GM12878 (cell line): ENCODE measurements at places on chromosomes 6 and 20. TPM values are rescaled to one million over a fixed set of nuclear protein-coding genes. Genes with fewer than 3 reads are reported as not detected.
A peak's percentile ranks its signal among the peaks of the same experiment; 100 is the strongest.

The SLC32A1 gene
- not detected in 2 replicates for polyA plus RNA-seq

DNA sequence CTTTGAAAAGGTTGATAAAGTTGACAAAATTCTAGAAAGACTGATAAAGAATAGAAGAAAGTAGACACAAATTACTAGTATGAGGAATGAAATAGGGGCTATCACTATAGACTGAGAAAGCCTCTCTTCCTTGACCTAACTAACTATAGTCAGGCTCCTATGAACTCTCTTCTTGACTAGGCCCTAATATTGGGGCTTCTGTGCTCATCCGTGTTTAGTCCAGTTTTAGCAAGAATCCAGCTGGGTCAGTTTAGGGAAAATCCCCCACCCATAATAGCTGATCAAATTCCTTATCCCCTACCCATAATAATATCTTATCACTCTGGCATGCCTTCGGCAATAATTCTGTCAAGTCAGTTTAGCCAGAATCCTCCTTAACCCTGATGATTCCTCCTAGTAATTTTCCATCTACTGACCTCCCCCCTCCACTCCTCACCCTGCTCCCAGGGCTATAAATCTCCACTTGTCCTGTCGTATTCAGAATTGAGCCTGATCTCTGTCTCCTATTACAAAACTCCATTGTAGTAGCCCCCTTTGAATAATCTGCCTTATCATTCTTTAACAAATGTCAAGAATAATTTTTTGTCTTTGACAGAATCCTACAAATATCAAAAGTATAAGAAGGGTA, 138.1 kb downstream of the TFAP2A start:
- no peak for DNase-seq

DNA sequence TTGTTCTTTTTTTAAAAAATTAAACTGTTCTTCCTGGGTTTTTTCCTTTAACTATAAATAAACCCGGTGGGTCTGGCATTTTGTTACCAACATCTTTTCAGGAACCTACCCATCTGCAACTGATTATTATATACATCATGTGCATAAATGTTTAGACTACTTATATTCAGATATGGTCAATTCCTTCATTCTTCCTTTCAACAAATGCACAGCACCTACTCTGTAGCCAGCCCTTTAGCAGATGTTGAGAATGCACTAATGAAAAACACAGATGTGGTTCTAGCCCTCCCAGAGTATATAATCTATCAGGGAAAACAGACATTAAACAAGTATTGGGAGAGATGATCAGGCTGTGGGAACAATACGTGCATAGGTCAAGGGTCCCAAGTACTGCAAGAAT, 237.1 kb downstream of the UST start:
- no peak for DNase-seq

The SCRT2 gene
- not detected in 2 replicates for polyA plus RNA-seq

- no peak for DNase-seq
Measured at GRCh38 chr6:69795469-69796072, 1.2 kb downstream of the LMBRD1 start.

The PSMF1 gene
- polyA plus RNA-seq: 173 and 177 TPM in 2 replicates

The PACRG gene
- polyA plus RNA-seq: not detected in 2 replicates

GRCh38 chr20:58256307-58256706, 27.9 kb upstream of the ANKRD60 start:
- DNase-seq: no peak

DNA sequence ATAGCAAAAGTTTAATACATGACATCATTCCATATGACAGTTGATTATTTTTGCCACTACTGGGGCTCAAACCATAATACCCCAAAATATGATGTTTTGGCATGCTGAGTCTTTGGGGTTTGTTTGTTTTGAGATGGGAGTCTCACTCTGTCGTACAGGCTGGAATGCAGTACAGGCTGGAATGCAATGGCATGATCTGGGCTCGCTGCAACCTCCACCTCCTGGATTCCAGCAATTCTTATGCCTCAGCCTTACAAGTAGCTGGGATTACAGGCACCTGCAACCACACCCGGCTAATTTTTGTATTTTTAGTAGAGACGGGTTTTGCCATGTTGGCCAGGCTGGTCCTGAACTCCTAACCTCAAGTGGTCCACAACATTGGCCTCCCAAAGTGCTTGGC, 1.3 kb upstream of the MRS2 start:
- no peak for DNase-seq

The ABHD16B gene
- polyA plus RNA-seq: 0.13 and 0.31 TPM in 2 replicates

The GJA1 gene
- polyA plus RNA-seq: 0.06 and 0.11 TPM in 2 replicates

The C4B gene
- 0.86 and 1.2 TPM in 2 replicates for polyA plus RNA-seq

GRCh38 chr20:60977901-60978300, 274.2 kb upstream of the CDH4 start:
- DNase-seq: no peak

DNA sequence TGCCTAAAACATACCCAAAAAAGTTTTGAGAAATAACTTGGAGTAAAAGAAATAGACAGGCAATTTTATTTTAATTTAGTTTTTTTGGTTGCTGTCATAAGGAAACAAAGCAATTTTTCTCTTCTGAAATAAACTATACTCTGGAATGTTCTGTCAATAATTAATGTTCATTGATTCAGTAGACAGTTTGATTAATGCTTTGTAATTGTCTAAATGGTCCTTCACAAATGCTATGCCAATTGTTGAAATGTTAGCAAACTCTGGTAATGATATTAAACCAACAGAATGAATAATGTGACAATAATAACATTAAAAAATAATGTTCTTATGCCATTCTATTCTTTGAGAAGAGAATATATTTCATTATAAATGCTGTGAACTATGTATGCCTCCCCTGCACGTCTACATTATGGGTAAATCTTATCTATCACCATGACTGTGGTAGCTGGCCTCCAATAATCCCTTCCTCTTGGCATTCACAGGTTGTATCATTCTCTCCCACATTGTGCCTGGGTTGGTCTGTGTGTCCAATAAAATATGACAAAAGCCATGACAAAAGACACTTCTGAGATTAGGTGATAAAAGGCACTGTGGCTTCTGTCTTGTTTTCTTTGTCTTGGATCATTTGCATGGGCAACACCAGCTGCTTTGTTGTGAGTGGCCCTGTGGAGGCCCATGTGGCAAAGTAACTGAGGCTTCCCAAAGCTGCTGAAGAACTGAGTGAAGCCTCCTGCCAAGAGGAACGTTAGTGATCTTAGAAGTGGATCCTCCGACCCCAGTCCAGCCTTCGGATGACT, 25.1 kb downstream of the IL20RA start:
- DNase-seq: no peak

- DNase-seq: no peak
Measured at GRCh38 chr6:138912308-138912707, 75.7 kb downstream of the REPS1 start.

DNA sequence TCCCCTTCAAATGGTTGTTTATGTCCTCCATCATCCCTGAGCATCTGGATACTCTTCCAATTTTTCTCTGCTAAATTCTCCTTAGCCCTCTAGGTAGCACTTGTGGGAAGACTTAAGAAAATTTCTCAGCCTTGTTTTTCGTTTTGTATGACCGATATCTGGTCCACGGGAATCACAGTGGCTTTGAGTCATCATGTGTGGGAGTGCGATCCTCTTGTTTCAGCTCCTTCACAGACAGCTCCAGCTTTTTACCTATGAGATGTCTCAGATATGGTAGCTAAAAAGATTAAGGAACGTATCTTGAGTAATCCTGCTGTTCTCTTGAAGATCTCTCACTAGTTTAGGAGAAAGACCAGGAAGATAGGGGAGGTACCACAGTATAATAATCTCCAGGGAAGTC, 196.1 kb downstream of the GRM1 start:
- DNase-seq: no peak

GRCh38 chr6:145727817-145728388, 7.4 kb downstream of the EPM2A start:
- no peak for DNase-seq

DNA sequence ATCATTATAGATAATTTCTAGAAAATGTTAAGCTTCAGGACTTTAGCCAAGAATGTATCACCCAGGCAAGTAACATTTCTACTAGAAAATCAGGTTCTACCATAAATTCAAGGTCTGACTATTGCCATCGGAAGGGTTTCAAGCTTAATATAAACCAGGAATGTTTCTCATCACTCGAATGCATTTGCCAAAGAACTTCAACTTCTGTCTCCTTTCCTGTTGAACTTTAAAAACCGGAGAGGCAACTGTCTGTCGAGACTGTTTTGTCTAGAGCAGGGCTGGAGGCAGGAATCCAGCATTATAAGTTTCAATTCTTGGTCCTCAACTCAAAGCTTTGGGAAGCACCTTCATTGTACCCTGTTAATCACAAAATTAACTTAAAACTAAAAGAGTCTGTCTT, 264.7 kb downstream of the ZNF217 start:
- no peak for DNase-seq

The ROS1 gene
- not detected in 2 replicates for polyA plus RNA-seq

GRCh38 chr6:139863964-139864363, 489.5 kb upstream of the CITED2 start:
- DNase-seq: no peak

DNA sequence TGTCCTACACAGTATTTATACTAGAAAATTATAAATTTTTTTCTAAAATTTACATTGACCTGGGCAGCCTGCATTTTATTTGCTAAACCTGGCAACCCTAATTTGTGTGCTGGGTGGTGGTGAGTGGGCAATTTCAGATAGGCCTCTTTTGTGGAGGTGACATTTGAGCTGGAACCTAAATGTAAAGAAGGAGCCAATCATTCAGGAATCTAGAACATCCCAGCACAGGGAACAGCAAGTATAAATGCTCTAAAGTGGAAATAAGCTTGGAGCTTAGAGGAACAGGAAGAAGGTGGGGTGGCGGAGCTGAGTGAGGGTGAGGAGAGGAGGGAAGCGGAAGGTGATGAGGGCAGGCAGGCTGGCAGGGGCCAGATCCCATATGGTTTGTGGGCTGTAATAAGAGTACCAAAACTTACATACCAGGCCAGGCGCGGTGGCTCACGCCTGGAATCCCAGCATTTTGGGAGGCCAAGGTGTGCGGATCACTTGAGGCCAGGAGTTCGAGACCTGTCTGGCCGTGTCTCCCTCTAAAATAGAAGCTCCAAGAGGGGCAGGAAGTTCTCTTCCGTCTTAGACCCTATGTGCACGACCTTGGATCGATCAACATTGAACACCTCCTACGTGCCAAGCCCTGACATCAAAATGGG, 549 bp upstream of the CSE1L start:
- DNase-seq: no peak

GRCh38 chr6:104522533-104522932, 337.2 kb downstream of the HACE1 start:
- no peak for DNase-seq

GRCh38 chr6:24861934-24862333, 63.2 kb upstream of the ARMH2 start:
- peak; percentile 65 for DNase-seq
